ENCODE measurements at places on chromosomes 3 and 15. TPM values are rescaled to one million over a fixed set of nuclear protein-coding genes. Genes with fewer than 3 reads are reported as not detected.

Gene PLD1
- total RNA-seq: 7.3 TPM

Gene LMOD3
- total RNA-seq: not detected

Gene PDZRN3
- not detected for total RNA-seq

Gene HCLS1
- 0.08 TPM for total RNA-seq

Gene IGSF11
- total RNA-seq: 4.8 TPM

Gene PYDC2
- total RNA-seq: not detected

Gene SH2D7
- total RNA-seq: not detected

Gene IL20RB
- 1.0 TPM for total RNA-seq

Gene SLC2A2
- not detected for total RNA-seq

Gene RAB11A
- total RNA-seq: 293 TPM

Gene ANKUB1
- not detected for total RNA-seq

Gene RHCG
- 41.8 TPM for total RNA-seq

Gene TUSC7
- not detected for total RNA-seq

Gene TMC3
- total RNA-seq: not detected

Gene GPR27
- total RNA-seq: 3.0 TPM

Gene GP5
- not detected for total RNA-seq

Gene FRMD5
- total RNA-seq: 2.5 TPM

Gene GRK7
- total RNA-seq: not detected

Gene CIB2
- 28.0 TPM for total RNA-seq

Gene DZIP1L
- total RNA-seq: 10.2 TPM

Gene TLR9
- 0.02 TPM for total RNA-seq

Gene ANKRD63
- total RNA-seq: 0.46 TPM

Gene FBXL2
- 7.4 TPM for total RNA-seq

Gene STRA6
- 78.9 TPM for total RNA-seq

Gene ISLR2
- 0.18 TPM for total RNA-seq

Gene SLC51A
- total RNA-seq: not detected

Gene GRAMD2A
- total RNA-seq: 0.16 TPM

Gene FETUB
- total RNA-seq: 0.12 TPM

Gene CCDC39
- not detected for total RNA-seq

Gene SLC6A11
- 0.08 TPM for total RNA-seq

Gene ADCY5
- total RNA-seq: 0.54 TPM

Gene C2CD4B
- 0.32 TPM for total RNA-seq

Gene ZNF80
- total RNA-seq: not detected

Gene CASR
- not detected for total RNA-seq

Gene SCAMP5
- total RNA-seq: 12.1 TPM

Gene LMCD1
- total RNA-seq: 76.8 TPM

Gene CRYGS
- 0.85 TPM for total RNA-seq

Data from A549 treated with Hydrocortisone at 1 μM for 4 hours (cell line).